ENCODE measurements at places on chromosomes 6 and 20. TPM values are rescaled to one million over a fixed set of nuclear protein-coding genes. Genes with fewer than 3 reads are reported as not detected.

Gene KHDC1L
- not detected for total RNA-seq

Gene MCHR2
- total RNA-seq: not detected

Gene NRN1
- 0.30 TPM for total RNA-seq

Gene SYNDIG1
- 5.6 TPM for total RNA-seq

Gene HCK
- not detected for total RNA-seq

Gene PPP1R11
- total RNA-seq: 17.2 TPM

Gene ADGRG6
- total RNA-seq: 29.9 TPM

Gene TFAP2A
- total RNA-seq: not detected

Gene MSH5
- total RNA-seq: 10.9 TPM

Gene RBBP9
- 17.4 TPM for total RNA-seq

Gene SIRPD
- not detected for total RNA-seq

Gene NMBR
- not detected for total RNA-seq

Gene OR2H2
- total RNA-seq: not detected

Gene FAXC
- 0.59 TPM for total RNA-seq

Gene OPRM1
- total RNA-seq: not detected

Gene GMDS
- 5.9 TPM for total RNA-seq

Gene HLA-DRA
- not detected for total RNA-seq

Gene CFB
- 28.8 TPM for total RNA-seq

Gene SMPDL3A
- total RNA-seq: 24.1 TPM

Gene MUC22
- not detected for total RNA-seq

Gene TMEM200A
- total RNA-seq: 402 TPM

Gene HLA-DPA1
- not detected for total RNA-seq

Gene TMEM170B
- 1.8 TPM for total RNA-seq

Gene IL20RA
- not detected for total RNA-seq

Gene BRPF3
- total RNA-seq: 13.4 TPM

Gene FAM83C
- total RNA-seq: not detected

Gene RWDD1
- total RNA-seq: 21.1 TPM

Gene SAMD5
- total RNA-seq: 0.88 TPM

Gene PPP1R14C
- under 0.01 TPM for total RNA-seq

Gene WFDC11
- not detected for total RNA-seq

Gene SOBP
- 4.8 TPM for total RNA-seq

Gene L3MBTL1
- 5.8 TPM for total RNA-seq

Gene ZC2HC1B
- not detected for total RNA-seq

Gene LGSN
- total RNA-seq: not detected

Gene CLPSL1
- total RNA-seq: not detected

Gene C6orf163
- total RNA-seq: 0.59 TPM

Gene SYCP2L
- total RNA-seq: 0.59 TPM

Gene C20orf204
- total RNA-seq: 0.88 TPM

Measured in smooth muscle cell of the umbilical artery (primary cell).